ENCODE measurements at places on chromosomes 7 and 10.

GRCh38 chr7:70953796-70954195, 178.1 kb upstream of the GALNT17 start:
- no peak for DNase-seq

DNA sequence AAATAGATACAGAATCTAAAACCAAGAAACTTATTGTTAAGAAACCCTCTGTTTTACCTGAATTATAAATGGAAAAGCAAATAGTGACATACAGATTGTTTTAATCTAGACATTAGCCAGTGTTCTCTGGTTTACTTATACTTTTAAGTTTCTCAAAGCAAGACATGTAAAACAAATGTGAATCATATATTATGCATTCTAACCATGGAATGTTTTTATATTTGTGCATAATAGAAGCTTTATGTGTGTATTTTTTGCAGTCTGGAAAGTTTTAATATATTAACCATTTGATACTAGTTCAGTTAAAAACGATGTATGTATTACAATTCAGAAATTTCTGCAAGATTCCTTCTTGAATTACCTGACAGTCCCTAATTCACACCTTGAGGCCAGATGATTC, 150.6 kb upstream of the TMEM72 start:
- DNase-seq, result no peak

DNA sequence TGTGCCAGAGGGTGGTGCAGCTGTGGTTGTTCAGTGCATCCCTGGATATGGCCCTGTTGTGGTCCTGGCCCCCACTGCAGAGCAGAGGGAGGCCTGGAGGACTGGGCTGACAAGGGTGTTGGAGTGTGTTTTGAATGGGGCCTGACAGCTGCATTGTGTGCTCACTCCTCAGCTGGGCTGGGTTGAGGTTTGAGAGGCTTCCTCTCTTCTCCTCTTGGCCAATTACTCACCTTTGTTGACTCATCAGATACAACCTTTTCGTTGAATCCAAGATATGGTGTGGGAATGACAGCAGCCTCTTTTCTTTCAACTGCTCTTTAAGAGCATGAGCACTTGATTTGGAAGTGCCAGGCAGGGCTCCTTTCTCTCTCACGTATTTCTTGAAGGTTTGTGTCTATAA, 228.5 kb upstream of the COBL start:
- no peak for DNase-seq

- no peak for DNase-seq
These were observed 29.6 kb upstream of the FAM20C start for GRCh38 chr7:162632-163297.

- DNase-seq, result no peak
These were observed 274.3 kb upstream of the NEBL start for GRCh38 chr10:21171197-21171935.

DNA sequence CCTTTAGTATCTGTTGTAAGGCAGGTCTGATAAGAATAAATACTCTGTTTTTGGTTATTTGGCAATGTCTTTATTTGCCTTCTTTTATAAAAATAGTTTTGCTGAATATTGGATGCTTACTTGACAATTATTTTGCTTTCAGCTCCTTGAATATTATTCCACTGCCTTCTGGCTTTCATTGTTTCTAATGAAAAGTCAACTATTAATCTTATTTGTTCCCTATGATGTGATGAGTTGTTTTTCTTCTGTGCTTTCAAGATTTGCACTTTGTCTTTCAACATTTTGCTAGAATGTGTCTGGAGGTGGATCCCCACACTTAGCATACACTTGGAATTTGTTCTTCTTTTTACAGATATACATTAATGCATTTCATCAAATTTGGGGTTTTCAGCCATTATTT, 203.8 kb upstream of the PTPRZ1 start:
- DNase-seq, result no peak

DNA sequence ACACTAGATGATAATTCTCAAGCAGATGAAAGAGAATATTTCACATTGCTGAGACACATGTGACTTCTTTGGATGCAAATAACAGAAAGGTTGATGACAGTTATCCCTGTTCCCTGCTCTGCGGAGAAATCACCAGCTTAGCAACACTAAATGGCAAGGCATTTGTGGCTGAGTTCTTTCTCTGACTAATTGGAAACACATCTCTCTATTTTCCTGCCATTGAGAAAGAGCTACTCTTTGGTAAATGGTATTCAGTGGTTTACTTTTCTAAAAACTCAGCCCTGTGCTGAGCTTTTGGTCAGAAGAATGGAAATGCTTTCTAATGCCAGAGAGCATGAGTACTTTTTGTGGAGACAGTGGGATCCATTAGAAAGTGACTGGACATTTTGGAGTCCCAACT, 771.4 kb downstream of the LRMDA start:
- DNase-seq, result no peak

GRCh38 chr10:7819121-7819460, 786 bp downstream of the TAF3 start:
- peak; percentile 20 for DNase-seq

DNA sequence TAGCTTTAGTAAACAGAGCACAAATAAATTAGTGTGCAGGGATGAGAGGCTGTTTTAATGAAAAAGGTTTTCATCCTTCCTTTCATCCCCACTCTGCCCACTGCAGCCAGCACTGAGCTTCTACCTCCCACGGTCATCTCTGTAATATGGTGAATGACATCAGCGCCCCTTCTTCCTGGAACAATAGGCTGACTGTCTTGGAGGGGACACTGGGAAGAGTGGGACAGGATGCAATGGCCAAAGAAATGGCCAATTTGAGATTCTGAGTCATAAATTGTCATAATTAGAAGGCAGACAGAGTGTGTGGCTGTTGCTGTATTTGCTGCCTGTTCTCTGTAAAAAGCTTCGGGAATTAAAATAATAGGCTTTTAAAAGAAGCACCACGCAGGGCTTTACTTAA, 126.7 kb upstream of the CALN1 start:
- DNase-seq, result no peak

DNA sequence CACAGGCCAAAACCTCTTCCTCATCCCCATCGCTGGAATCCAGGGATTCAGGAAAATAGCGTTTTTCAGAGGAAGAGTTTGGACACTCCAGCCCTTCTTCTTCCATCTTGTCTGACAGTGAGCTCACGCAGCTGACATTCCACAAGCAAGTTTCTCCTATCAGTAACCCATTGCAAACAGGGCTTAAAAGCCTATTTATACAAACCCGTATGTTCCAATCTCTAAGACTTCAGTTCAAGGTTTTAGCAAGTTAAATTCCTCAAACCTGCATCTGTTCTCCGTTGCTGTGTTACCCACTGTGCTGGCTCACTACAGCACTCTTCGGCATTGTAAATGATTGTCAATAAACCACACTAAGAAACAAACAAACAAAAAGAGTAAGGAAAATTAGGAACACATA, 373 bp downstream of the DHX32 start:
- DNase-seq, result no peak

DNA sequence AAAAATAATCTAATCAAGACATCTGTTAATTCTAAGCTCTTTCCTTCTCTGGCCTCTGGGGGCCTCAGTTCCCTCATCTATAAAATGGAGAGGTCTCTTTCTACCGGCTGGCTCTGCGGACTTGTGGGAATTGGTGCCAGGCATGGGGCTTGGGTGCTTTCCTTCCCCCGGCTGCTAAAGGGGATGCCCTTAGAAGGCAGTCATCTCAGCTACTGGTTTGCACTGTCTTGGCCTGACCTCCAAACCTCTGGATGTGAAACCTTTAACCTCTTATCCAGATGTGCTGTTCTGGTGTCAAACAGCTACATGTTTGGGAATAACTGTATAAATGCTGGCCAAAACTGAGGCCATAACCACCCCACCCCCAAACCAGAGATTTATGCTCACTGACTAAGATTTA, 320.0 kb downstream of the RPS24 start:
- no peak for DNase-seq

DNA sequence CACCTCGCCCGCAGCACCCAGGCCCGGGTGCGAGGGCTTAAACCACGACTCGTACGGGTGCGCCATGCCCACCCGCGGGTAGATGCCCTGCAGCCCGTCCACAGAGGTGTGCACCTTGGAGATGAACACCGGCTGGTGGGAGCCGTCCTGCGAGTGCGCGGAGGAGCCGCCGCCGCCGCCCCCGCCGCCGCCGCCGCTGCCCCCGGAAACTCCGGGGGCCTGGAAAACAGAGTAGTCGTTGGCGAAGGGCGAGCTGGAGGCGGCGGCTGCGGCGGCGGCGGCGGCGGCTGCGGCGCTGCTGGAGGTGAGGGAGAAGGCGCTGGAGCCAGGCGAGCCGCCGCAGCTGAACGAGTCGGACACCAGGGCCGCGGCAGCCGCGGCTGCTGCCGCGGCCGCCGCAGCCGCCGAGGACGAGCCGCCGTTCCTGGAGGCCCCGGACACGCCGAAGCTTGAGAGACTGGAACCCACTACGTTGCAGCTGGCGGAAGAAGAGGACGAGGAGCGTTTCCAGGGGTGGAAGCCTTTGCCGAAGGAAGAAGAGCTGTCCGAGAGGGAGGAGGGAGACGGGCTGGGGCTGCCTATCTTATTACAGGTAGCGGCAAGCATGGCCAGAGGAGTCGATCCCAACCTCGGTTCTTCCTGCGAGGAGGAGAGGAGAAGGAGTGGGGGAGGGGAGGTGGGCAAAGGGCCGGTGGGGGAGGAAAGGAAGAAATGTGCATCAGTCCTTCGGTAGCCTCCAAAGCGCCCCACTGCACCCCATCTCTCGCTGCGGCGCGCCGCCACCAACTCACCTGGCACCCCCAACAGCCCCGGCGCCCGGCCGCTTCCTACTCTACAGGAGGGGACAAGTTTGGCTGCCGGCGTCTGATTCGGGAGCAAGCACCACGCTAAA, 1.3 kb downstream of the SP8 start:
- DNase-seq, result peak; percentile 54

- DNase-seq, result no peak
These were observed 97.5 kb downstream of the PFKFB3 start for GRCh38 chr10:6300106-6300783.

GRCh38 chr10:11165591-11166543, 148.2 kb downstream of the CELF2 start:
- no peak for DNase-seq

DNA sequence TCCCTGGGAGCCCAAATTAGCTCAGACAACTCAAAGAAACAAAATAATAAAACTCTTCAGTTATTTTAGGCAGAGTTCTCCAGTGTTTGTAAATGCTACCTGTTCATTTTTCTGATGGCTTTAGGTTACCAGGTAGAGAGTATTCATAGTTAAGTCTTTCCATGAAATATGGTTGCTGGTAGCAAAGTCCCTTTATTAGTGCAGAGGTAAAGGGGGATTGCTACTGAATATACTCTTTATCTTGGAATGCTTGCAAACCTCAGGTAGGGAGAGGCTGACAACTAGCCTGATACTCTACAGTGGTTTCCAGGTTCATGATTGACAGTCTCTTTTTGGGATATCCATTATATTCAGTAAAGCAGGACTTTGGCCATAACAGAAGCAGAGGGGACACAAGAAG, 6.5 kb downstream of the TAX1BP1 start:
- no peak for DNase-seq

DNA sequence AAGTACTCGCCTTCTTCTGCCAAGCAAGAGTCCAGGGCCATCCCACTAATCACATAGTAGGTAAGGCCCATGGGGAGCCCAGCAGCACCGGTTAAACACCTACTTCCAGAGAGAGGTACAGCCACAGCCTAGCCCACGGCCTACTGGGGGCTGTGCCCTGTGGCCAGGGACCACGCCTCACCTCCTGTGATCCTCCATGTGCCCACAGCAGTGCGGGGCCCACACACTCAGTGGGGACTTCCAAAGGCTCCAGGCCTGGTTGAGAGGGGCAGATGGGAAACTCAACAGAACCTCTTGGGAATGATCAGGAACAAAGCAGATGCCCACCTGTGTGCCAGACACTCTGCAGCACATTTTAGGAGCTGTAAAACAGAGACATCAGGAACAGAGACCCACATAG, 19.7 kb downstream of the AFAP1L2 start:
- no peak for DNase-seq

DNA sequence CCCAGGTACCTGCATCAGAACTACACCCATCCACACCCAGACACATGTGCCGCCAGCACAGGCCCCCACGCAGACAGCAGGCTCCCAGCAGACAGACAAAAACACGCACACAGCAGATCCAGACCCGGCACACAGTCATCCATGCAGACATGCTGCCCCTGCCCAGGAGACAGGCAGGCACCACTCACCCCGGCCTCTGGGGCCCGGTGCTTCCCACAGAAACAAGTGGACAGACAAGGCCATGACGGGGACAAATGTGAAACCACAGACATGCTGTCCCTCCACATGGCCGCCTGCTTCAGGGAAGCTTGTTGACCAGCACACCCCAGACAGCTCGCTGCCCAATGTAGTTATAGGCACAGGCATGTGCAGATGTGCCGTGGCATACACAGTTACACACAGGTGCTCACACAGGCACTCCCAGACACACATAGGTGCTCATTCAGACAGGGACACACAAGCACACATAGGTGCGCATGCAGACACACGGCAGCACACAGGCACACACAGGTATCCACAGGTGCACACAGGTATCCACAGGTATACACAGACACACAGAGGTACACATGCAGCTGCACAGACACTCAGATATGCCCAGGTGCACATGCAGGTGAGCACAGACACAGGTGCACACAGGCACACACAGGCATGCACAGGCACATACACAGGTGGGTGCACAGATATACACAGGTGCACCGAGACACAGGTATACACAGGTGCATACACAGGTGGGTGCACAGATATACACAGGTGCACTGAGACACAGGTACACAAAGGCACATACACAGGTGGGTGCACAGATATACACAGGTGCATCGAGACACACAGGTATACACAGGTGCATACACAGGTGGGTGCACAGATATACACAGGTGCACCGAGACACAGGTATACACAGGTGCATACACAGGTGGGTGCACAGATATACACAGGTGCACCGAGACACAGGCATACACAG, 10.5 kb upstream of the SCART1 start:
- DNase-seq, result no peak

DNA sequence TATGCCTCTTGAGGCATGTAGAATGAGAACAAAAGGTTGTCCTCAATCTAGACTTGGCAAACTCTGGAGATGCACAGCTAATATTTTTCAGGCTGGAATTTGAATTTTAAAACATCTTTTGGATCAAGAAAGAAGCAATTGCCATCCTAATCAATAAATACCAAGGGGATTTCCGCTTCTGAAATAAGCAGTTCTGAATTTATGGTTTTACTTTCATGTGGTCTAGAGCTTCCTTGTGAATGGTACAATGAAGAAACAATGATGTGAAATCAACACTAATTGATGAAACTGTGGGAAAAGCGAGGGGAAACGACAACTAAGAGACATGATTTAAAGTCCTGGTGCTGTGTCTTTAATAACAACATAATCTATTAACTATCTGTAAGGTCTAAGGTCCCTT, 1202.7 kb downstream of the SORCS3 start:
- DNase-seq, result no peak
